ENCODE measurements at places on chromosomes 4 and X.
A peak's percentile ranks its signal among the peaks of the same experiment; 100 is the strongest.

GRCh38 chr4:24798036-24798610 is 2.8 kb downstream of the SOD3 start:
- DNase-seq = no peak

- no peak for DNase-seq
Measured at GRCh38 chr4:84218031-84218430, 281.1 kb downstream of the NKX6-1 start.

- DNase-seq = no peak
Measured at GRCh38 chr4:149889991-149890390, 74.3 kb upstream of the IQCM start.

GRCh38 chr4:61771056-61771455 is 570.9 kb downstream of the ADGRL3 start:
- DNase-seq = no peak

- no peak for DNase-seq
Measured at GRCh38 chr4:60400593-60400992, 799.5 kb upstream of the ADGRL3 start.

DNA sequence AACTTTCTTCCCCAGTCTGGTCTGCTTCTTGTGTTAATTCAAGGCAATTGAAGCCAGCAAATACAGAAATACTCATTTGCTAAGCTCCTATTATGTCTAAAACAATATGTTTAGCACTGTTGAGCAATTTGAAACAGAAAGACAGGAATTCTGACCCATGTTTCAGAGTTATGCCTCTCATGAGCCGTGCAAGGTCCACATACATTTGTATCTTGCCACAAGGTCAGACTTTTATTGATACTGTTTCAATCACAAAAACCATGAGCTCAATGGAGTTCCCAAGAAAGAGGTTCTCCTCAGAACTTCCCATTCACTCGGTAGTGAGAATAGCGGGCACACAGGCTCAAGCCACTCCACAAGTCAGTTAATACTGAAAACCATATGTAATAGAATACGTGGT is 47.6 kb upstream of the SPRY1 start:
- DNase-seq = no peak

GRCh38 chr4:87224141-87224923 is 3.9 kb upstream of the KLHL8 start:
- DNase-seq = no peak

- DNase-seq = no peak
Measured at GRCh38 chr4:139131209-139131870, 45.7 kb downstream of the ELF2 start.

DNA sequence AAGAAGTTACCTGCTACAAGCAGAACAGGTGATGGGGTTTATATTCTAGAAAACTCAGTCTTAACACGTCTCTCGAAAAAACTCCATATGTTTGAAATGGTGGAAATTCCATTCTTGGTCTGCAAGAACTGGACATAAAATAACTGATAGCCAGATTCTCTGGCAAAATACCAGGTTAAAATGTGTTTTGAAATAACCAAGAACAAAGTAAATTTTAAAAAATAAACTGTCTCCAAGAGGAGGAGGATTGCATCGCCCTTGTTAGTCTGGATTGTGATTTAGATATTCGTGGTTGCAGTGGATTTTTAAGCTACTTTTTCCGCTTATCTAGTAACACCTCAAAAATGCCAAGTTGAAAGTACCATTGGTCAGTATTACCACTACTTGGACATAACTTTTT is 40.8 kb downstream of the CENPU start:
- DNase-seq = no peak

DNA sequence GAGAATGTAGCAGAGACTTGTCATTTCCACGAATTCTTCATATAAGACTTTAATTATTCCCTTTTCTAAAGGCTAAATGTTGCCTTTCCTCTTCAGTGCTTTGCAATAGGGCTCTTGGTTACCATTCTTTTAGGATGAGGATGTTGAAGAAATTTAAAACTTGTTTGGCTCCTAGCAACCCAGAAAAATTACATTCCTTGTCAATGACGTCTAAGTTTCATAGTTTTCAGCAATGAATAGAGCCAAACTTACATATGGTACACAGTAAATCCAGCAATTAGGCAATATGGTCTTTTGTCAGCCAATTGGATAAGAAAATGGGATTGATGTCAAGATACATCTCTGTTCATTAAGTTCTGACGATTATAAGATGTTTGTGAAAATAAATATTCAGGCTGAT is 1639.6 kb upstream of the PCDH10 start:
- no peak for DNase-seq

DNA sequence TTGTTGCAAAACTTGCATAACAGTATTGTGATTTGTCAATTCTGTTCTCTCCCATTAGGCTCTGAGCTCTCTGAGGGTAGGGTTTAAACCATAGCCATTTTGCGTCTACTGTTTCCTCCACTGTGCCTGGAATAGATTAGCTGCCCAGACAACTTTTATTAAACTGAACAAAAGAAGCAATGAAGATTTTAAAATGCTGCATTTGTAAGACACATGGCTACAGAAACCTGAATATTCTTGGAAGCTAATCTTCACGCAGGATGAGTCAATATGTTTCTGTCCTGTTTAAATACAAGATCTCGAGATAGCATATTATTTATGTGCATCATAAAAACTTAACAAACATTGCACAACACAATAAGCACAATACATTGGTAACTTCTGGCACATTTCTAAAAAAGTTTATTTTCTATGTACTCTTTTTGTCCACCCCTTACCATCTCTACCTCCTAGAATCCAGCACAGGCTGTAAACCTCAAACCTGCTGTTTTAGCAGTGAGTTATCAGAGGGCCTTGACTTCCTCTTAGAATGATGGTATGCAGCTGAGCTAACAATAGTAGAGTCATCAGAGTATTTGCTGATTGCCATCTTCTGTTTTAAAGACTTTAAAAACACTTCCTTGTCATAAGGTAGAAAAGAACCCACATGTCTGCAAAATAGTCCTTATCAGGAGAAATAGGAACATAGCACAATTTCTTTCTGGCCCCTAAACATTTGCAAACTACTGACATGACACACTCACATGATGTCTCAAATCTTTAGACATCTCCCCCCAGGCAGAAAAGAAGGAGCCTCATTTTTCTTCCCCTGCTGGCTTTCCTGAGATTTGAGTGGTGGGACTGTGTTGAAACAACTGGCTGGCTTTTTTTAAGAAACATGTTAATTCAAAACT is 10.6 kb upstream of the CCNG2 start:
- no peak for DNase-seq

GRCh38 chr4:101910786-101911373 is 120.3 kb downstream of the BANK1 start:
- no peak for DNase-seq

- DNase-seq = no peak
Measured at GRCh38 chr4:105934386-105934785, 39.1 kb downstream of the NPNT start.

GRCh38 chr4:37978248-37978924 is 18.2 kb downstream of the PTTG2 start:
- DNase-seq = peak; percentile 53

DNA sequence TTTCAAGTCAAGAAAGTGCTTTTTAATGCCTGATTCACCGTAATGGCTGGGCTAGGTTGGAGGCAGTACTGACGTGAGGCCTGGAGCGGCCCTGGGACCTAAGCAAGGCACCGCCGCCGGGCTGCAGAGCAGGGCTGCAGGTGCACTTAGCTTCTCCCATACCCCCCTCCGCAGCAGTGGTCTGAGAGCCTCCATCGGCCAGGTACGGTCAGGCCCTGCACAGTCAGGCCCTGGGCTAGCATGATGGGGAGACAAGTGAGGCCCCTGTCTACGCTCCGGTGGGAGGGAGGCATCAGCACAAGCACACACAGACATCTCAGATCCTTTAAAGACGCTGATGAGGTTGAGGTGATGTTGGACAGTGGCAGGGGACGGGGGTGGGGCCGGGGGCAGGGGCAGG is 4.7 kb downstream of the MAEA start:
- DNase-seq = no peak

DNA sequence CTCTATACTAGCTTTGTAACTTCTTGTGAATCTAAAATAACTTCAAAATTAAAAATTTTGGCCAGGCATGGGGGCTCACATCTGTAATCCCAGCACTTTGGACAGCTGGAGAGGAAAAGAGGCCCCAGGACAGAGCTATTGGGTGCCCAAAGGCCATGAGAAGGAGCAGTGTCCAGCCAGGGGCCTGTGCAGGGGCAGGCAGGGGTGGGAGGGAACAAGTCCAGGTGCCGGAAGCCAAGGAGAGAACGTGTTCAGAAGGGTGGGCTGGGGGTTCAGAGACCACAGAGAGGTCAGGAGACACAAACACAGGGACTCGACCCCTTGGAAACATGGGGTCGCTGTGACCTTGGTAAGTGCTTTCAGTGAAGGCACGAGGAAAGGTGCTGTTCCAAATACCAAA is 138.9 kb downstream of the EVC2 start:
- DNase-seq = no peak

DNA sequence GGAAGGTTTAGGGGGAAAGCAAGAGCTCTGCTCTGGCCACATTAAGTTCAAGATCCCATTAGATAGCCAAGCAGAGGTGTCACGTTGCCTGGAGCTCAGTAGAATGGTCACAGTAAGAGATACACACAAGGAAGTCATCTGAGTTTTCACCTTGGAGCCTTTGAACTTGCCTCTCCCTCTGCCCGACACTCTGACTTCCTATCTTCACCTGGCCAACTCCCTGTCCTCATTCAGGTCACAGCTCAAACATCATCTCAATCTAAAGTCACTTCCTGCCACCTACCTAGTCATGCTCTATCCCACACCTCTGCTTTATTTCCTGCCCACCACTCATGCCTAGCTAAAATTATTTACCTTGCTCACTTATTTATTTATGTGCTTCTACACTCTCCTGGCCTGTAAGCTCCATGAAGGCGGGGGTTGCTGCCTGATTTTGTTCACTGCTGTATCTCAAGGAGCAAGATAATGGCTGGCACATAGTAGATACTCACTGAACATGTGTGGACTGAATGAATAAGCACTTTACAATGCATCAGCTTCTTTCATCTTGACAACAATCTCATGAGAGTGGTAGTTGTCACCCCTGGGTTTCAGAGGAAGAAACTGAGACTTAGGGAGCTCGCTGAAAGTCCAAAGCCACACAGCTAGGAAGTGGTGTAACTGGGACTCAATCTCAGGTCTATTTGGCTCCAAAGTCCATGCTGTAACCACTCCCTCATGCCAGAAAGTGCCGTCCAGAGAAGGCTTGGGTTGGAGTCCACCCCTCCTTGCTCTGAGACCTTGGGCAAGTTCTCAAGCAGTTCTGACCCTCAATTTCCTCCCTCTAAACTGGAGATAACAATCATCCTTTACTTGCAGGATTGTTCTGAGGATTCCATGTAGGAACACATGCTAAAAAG is 40.3 kb downstream of the EFNB1 start:
- DNase-seq = no peak

GRCh38 chr4:80094191-80094590 is 21.2 kb upstream of the ANTXR2 start:
- no peak for DNase-seq

- no peak for DNase-seq
Measured at GRCh38 chr4:180751009-180751408, 1492.2 kb upstream of the TENM3 start.

DNA sequence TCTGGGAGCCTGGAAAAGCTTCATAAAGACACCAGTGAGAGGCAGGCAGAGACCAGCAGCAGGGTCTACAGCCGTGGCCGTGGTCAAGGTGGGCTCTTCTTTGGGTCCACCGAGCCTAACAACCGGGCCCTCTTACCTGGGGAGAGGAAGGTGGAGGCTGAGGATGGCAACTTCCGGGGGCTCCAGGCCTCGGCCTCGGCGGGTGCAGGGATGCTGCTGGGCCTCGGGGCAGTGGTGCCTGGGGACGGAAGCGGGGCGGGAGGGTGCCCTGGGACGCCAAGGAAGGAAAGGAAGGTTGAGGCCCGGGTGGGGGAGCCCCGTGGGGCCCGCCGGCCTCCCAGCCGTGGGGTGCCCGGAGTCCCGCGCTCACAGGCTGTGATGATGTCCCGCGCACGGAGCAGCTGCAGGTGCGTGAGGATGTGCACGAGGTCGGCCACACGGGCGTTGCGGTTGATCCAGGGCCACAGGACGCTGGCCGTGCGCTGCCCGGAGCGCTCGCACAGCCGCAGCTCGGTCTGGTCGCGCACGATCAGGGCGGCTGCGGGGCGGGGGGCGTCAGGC is 561 bp downstream of the IRAK1 start:
- DNase-seq = no peak

DNA sequence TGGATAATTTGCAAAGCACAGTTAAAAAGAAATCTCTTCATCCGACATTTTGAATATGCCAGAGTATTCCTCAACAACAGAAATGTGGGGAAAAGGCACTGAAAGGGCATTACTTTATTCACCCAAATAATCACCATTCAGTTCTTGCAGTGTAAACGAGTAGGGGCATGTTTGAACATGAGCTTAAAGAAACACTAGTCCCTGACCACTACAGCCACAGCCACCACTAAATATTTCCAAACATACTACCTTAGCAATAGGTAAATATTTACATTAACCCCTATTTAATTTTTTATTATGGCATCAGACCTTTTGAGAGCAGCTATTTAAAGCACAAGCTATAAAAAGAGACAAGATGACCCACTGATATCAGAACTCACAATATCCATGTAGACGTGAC is 27.6 kb downstream of the MCF2 start:
- DNase-seq = no peak

DNA sequence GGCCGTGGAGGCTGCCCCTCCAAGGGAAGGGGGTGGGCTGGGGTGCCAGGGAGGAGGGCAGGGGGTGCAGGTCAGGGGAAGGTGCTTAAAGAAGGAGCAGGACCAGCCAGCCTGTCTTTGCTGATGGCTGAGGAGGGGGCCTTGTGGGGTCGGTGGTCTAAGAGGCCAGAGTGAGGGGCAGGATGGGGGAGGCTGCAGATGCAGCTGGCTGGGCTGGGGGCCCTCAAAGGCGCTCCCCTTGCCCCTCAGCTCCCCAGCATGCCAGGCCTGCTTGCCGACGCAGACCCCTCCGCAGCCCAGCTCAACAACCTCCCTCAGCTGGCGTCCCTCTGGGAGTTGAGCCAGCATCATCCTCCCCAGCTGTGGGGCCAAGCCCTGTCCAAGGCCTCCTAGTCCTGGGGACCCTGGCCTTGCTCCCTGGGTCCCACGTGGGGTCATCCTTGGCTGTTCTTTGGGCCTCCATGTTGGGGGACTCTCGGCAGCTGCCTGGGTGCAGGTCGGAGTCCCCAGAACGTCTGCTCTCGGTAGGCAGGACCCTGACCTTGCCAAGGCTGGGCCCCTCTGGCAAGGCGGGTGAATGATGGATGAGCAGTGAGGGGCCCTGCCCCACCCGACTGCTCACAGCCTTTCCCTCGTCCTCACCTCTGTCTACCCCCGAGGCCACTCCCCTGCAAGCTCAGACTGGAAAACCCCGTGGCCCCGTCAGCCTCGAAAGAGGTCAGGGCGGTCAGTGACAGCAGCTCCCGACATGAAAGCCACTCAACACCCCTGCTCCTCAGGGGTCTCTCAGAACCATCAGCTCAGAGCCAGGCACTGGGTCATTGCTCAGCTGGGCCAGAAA is 119.4 kb downstream of the FAM53A start:
- no peak for DNase-seq
